Skeletal muscle cell (primary cell): ENCODE measurements at places on chromosomes 3 and 15.
A peak's percentile ranks its signal among the peaks of the same experiment; 100 is the strongest.

- DNase-seq: no peak
These were observed 252.0 kb downstream of the NR2F2 start for GRCh38 chr15:96582473-96582872.

- DNase-seq: no peak
These were observed 43.4 kb downstream of the GOLGA6A start for GRCh38 chr15:74038707-74039655.

DNA sequence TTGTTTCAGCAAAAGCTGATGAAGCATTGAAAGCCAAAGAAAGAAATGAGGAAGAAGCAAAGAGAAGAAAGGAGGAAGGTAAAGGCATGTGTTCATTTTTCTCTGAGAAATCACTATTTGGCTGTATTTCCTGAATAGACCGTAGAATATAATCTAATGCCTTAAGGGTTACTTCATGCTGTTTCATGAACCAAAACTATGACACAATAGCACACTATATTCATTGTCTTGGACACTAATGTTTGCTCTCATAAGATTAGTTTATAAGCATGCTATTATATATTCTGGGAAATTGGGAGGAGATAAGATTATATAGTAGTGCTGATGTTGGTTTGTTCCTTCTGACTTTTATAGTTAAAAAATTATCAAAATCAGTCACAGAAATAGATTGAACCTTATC lies 110.1 kb upstream of the MLF1 start:
- no peak for DNase-seq

DNA sequence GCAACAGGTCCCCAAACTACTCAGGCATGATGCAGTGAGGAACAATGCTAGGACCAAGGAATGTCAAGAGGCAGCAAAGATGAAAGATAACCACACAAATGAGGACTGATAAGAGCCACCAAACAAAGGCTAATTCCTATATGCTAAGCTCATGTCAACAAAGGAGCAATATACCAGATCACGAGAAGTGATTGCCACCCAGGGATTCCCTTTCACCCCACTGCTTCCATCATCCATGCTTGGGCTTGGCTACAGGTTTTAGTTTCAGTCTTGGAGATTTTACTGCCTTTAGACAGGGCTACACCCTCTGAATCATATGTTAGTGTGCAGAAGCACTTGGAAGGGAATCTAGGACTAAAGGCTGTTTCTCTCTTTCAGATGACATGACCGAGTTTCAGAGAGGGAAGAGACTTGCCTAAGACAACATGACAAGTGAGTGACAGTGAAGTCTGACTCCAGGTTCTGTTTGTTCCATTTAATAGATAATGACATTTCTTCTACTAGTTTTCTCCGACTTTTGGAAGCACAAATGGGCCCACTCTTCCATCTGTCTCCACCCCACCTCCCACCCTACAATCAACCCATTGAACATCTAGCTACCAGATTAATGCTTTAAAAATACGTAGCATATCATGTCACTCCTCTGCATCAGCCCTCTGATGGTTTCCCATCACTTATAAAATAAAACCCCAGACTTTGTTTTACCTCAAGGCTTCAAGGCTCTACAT lies 173.5 kb upstream of the LRRN1 start:
- DNase-seq: no peak

- no peak for DNase-seq
These were observed 45.9 kb downstream of the FSTL1 start for GRCh38 chr3:120404876-120405275.

DNA sequence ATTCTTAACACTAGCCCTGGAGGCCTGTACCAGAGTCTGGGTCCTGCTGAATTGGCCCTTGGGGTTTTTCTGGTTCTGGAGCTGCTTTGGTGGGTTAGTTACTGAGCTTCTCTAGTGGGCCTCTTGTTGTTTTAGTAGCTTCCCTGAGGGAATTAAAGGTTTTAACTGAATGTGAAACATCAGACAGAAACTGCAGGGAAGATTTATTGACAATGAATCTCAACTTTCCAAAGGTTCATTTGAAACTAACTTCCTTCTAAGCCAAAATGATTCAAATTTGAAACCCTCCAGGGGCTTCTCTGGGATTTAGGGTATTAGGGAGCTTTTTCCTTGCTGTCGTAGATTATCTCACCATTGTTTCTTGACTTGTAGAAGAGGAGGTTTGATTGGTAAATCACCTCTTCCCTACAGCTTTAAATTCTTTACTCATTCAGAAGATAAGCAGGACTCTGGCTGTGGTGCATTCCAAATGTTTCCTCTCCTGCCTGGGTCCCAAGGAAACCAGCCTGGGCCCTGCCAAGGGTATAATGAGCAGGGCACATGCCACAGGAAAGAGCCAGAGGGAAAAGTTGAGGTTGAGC lies 71.0 kb downstream of the TP63 start:
- DNase-seq: no peak

DNA sequence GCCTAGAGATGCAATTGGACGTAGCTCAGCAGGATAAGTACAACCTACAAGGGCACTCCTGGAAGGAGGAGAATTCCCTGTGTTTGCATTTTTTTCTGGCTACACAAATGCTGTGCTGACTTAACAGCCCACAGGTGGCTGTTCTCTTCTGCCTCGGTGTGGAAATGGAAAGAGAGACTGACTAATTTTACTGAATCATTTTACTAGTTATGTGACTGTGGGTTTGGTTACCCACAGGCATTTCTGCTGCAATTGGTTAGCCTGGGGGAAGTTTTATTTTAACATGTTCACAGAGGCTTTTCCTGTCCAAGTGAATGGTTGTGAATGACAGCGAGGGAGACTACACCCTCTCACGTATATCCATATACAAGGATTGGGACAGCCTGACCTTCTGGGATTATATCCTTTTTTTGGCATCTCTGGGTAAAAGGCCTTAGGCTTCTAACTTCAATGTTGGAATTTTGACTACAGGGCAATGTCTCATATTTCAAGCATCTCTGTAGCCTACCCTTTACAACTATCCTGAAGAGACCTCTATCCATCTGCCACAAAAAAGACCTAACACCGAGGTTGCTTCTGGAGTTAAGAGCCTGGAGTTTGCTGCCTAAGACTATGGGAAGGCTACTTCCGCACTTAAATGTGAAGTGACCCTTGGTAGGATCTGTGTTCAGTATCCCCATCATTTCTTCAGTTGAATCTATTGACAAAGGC lies 67.2 kb upstream of the TP63 start:
- peak; percentile 77 for DNase-seq

- no peak for DNase-seq
These were observed 397.7 kb upstream of the EPHA6 start for GRCh38 chr3:96416549-96417255.

- DNase-seq: no peak
These were observed 22.1 kb downstream of the ANAPC13 start for GRCh38 chr3:134463676-134464063.

DNA sequence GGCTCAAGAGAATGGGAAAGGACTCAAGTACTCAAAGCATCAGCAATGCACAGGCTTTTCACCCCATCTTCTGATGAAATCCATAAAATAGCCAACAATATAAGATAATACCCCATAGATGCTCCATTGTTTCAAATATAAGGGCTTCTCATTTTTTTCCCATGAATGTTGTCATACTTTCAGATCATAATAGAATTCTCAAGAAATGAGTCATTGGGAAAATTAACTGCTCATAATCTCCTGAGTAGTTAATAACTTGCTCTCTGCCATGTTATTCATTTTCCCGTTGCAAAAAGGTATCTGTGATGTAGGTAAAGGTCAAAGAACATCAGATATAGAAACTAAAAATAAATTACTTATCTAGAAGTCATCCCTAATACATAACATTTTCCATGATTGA lies 121.9 kb downstream of the NSUN3 start:
- no peak for DNase-seq

- no peak for DNase-seq
These were observed 11.0 kb upstream of the DPH6 start for GRCh38 chr15:35557012-35557411.

GRCh38 chr3:31661993-31662670 lies 129.4 kb downstream of the STT3B start:
- no peak for DNase-seq

DNA sequence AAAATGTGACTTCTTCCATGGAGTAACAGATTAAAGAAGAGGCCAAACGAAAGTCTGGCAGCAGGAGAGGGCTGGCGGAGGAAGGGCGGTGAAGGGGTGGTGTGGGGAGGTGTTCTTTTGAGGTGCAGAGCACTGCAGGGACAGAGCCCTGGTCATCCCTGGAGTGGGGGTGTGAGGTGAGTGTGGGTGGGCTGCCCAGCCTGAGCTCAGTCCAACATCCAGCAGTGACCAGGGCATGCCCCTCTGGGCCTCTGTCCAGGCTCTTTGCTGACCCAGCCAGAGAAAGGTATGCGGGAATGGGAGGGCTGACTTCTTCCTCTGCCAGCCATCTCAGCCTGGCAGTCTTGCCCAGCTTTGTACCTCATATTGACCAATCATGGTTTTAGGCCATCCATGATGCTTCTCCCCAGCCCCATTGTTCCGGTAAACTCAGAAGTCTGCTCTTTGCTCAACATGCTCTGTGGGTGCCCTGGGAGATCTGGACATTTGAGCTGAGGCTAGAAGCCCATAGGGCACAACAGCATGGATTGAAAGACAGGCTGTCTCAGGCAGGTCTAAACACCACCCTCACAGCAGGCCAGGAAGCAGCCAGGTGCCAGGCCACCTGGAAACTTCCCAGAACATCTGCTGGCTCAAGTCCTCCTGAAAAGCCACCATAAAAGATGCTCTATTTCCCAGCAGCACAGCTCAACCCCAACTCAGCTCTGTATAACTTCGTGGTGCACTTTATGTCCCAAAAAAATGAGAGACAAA lies 25.9 kb upstream of the CXCR6 start:
- DNase-seq: no peak

- DNase-seq: no peak
These were observed 1.7 kb upstream of the DNAJC17 start for GRCh38 chr15:40808861-40809450.

DNA sequence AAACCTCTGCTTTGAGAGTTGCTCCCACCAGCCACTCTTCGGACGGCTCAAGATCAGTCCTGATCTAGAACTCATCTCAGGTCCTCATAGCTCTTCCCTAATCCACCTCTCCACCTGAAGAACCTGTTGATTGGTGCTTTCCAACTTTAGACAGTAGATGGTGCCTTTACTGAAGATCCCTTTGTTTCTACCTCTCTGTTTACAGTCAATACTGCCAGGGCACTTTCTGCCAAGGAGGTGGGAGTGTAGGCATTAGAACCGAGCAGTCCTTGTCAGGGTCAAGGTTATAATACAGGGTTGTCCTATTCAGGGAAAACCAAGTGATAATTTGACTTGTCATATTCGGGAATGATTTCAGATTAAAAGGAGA lies 1.2 kb downstream of the CGNL1 start:
- no peak for DNase-seq

- no peak for DNase-seq
These were observed 7.3 kb downstream of the PLSCR4 start for GRCh38 chr3:146243559-146243958.

DNA sequence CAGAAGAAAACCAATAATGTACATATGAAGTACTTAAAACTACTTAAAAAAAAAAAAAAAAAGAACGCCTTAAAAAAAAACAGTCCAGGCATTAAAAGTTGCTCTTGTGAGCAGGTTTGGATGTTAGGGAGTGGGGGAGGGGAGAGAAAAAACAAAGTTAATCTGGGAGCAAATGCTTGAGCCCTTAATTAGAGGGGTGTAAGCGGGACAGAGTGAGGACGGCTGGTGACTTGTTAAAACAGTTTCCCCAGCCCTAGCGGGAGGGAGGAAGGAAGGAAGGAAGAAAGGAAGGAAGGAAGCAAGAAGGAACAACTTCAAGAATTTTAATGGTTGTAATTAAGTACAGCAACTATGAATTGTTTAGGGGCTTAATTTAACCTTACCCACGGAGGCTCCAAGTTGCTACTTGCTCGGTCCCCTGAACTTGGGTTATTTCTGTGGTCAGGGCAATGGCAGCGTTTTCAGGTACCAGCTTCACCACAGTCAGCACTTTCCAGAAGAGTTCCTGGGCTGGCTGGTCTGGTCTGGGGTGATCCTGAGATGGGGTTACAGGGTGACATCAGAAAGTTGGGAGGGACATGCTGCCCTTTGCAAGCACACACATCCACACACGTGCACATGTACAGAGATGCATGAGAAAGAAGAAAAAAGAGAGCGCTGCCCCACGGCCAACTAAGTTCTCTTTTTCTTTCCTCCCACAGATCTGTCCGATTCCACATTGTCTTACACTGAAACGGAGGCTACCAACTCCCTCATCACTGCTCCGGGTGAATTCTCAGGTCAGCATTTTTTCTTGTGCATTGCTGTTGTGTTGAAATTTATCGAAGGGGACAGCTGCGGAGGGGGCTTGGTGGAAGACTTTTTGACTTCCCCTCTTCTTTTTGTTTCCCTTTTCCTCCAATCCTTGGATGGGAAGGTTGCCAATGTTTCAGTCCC lies 14.0 kb downstream of the SMAD6 start:
- no peak for DNase-seq
